ENCODE measurements at places on chromosomes 16 and 17.

GRCh38 chr17:12995106-12995895, 22.5 kb downstream of the ELAC2 start:
- no peak for DNase-seq

DNA sequence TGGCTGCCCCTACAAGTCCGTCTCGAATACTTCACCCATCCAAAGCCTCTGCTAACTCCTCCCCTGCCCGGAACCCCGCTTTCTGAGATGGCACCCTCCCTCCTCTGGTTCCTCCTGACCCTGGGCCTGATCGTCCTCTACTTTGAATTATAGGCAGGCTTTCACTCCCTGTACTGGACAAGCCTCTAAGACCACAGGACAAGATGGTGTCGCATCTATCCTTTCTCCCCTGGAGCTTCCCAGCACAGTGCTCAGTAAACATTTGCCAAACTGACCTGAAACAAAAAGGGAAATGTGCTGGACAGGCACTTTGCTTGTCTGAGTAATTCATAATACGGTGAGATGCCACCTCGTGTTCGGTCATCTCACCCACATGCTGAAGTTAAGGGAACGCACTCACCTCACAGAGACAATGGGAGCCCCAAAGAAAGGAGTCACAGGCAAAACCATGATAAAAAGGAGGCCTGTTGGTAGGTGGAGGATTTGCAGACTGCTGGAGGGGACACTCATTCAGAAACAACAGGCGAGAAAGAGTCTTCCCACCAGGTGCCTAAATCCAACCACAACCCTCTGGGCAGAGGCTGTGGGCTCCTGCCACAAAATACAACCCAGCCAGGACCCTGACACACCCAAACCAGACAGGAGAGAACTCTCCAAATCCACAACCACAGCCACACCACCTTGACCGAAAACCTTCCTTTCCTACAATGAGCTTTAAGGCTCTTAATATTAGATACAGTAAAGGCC, 28.2 kb downstream of the SNN start:
- no peak for DNase-seq

- no peak for DNase-seq
Measured at GRCh38 chr16:84190731-84191388, at the start of gene ADAD2. TSS of gene ADAD2 (plus strand) at chr16:84191157. CDS start at chr16:84191231, 74 bp downstream.

- peak; percentile 73 for DNase-seq
Measured at GRCh38 chr17:32604966-32605365, 118.2 kb downstream of the CDK5R1 start.
